ENCODE measurements at places on chromosomes 11 and 22.

GRCh38 chr11:95863486-95864140 lies 60.3 kb downstream of the MTMR2 start:
- no peak for DNase-seq

- DNase-seq, result no peak
Observed at GRCh38 chr11:1643146-1643690, 13.6 kb downstream of the KRTAP5-5 start.

DNA sequence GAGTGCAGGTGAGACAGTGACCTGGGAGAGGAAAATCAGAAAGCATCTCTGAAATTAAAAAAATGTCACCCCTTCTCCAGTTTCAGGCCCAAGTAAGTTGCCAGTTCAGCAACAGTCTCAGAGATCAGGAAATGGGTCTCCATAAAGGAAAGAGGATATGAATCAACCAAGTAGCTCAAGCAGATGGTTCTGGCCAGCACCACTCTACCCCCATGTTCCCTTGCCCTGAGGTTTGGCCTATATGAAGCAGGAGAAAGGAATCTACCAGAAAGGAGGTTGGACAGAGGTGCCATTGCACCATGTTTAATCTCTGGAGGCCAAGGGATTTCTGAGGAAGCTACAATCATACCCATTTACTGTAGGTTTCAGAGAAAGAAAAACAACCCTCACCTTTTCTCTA lies 7.7 kb downstream of the FZD4 start:
- no peak for DNase-seq

- DNase-seq, result no peak
Observed at GRCh38 chr11:100003985-100004384, 683.1 kb upstream of the ARHGAP42 start.
